ENCODE measurements at places on chromosomes 7 and 10.

- DNase-seq: no peak
These were observed 6.6 kb downstream of the CPA2 start for GRCh38 chr7:130273081-130273932.

DNA sequence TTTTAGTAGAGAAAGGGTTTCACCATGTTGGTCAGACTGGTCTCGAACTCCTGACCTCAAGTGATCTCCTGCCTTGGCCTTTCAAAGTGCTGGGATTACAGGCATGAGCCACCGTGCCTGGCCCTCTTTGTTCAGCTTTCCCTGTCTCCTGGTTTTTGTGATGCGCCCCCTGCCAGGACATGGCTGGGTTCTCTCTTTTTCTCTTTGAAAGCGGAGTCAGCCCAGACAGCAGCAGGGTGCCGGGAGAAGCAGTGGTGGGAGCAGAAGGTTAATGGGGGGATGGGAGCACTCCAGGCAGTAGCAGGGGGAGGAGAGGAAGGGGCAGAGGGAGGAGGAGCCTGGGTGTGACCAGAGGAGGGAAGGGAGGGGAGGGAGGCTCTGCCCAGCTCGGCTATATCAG is 1.8 kb downstream of the MUC3A start:
- DNase-seq: no peak

DNA sequence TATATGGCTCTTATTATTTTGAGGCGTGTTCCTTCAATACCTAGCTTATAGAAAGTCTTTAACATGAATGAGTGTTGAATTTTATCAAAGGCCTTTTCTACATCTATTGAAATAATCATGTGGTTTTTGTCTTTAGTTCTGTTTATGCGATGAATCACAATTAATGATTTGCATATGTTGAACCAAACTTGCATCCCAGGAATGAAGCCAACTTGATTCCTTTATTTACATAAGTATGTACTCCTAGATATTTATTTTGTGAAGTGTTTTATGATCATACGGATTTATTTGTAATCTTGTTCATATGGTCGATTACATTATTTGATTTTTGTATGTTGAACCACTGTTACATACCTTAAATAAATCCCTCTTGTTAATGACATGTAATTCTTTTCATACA is 244.3 kb upstream of the KCND2 start:
- no peak for DNase-seq

DNA sequence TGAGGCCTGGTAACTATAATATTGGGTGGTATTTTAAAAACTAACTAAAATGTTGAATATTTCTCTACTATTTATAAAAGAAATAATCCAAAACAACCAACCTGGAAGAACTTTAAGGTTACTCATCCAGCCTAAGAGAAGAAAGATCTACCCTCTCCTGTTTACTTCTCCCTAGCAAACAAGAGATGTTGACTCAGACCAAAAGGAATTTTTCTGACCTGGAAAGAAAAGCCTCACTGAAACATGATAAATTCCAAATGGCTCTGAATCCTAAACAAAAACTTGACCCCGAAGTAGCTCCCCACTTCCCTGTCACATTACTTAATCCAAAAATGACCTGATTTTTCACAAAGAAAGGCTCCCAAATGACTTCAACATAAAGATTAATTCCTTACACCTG is 101.2 kb downstream of the PARD3 start:
- DNase-seq: no peak

- no peak for DNase-seq
These were observed 575.0 kb downstream of the XPNPEP1 start for GRCh38 chr10:109348324-109348723.

DNA sequence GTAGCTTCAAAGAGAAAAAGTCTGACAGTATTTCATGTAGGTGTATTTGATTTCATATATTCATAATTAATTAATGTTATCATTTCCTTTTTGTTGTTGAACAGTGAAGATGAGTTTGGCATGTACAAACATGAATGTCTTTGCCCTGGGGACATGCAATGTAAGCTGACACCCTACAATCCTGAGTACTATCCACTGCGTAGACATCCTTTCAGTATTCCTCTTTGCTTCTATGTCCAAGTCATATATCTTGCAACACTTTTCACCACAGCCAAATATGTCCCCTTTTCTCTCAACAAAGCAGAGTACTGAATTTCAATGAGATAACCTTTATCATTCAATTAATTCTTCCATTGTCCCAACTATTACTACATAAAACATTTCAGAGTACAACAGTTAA is 93.6 kb downstream of the GPR37 start:
- DNase-seq: no peak

- peak; percentile 61 for DNase-seq
These were observed 28.4 kb upstream of the SMARCD3 start for GRCh38 chr7:151276666-151277590.

DNA sequence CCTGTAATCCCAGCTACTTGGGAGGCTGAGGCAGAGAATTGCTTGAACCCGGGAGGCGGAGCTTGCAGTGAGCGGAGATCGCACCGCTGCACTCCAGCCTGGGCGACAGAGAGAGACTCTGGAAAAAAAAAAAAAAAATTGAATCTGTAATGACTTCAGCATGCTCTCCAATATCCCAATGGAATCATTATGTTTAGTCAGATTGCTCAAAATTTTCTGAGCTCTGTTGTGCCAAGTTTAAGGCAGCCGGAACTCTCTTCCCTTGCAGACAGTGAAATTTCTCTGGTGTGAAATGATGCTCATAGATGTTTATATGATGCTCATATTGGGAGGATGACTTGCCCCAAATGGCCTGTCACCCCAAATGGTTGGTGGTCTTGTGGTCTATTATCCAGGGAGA is 180.9 kb downstream of the CTTNBP2 start:
- no peak for DNase-seq

DNA sequence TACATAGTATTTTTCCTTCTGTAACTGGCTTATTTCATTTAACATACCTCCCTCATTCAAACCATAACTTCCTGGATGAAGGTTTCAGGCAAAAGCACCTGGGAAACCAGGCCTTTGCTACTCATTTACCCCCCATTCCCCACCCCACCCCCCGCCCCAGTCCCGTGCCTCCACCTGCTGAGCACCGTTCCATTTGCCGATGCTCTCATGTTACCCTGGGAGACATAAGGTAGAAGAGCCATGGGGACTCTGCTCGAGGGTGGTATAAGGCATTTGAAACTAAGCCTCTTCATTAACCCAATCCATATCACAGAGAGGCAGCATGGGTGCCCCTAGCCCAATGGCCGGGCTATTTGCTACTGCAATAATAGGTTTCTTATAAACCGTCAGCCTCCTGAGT is 22.2 kb upstream of the MCM10 start:
- DNase-seq: no peak

- DNase-seq: no peak
These were observed 374.6 kb upstream of the ADARB2 start for GRCh38 chr10:2111965-2112364.

- no peak for DNase-seq
These were observed 120.7 kb downstream of the PIP4K2A start for GRCh38 chr10:22593636-22594198.
